ENCODE measurements at places on chromosomes 3 and 15.

- no peak for DNase-seq
Observed at GRCh38 chr3:12445523-12446240, 38.6 kb upstream of the TSEN2 start.

- no peak for DNase-seq
Observed at GRCh38 chr3:24302396-24302795, 192.3 kb downstream of the THRB start.

- DNase-seq, result no peak
Observed at GRCh38 chr3:30760040-30760695, 134.3 kb downstream of the GADL1 start.

DNA sequence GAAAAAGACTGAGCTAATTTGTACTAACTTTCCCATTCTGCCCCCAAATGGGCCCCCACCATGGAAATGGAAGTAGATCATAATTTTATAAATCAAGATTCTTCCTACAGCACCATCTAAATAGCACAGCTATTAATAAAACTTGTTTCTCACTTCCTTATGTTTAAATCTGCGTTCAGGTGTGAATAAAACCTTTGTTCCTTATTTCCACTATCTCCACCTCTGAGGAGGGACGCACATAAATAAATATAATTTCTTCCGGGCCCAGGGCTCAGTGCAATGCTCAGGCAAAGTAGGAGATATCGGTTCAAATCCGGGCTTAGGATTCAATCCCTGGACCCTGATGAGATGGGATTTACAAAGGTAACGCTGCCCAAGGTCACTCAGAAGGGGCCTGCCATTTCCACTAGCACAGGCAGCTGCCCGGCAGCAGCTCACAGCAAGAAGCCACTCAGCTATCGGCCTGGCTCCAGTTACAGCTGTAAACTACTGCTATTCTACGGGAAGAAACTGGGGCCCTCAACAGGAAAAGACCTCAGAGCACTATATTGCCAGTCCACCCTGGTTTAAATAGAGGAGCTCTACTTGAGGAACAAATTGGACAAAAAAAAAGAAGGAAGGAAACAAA lies 52.5 kb downstream of the FOXP1 start:
- DNase-seq, result no peak

GRCh38 chr3:156187146-156187769 lies 66.9 kb downstream of the KCNAB1 start:
- no peak for DNase-seq

GRCh38 chr3:74613521-74614106 lies 845 bp downstream of the CNTN3 start:
- DNase-seq, result no peak

DNA sequence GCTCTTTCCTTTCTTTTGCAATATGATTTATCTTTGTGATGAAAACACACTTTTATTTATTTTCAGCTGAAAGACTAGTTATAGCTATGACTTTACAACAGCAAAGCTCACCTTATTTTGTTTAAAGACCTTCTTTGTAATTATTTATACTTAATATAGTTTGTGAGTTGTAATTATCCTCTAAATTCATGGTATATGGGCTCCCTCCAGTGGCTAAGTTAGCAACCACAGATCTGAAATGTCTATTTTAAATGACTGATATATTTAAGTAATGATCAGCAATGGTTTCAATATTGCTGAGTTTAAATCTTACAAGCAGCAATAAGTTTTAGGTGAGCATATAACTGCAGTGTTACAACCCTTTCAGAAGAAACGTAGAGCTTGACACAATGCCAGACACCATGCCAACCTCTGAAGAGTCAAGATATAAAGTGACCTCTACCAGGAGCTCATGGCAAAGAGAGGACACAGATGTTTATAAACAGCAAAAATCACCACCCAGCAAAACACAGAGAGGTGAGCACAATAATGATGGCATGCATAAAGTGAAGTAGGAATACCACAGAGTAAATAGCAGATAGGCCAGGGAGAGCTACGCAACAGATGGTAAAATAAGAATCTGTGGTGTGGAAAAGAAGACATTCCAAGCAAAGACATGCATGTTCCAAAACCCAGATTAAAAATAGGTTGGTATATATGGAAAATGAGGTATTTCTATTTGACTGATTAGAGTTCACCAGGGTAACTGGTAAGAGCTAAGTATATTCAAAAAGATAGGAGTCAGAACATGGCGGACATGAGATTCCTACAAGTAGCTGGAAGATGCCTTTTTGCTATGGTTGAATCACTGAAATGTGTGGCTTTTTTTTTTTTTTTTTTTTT lies 143.7 kb upstream of the ZNF385D start:
- no peak for DNase-seq

GRCh38 chr3:123298903-123299302 lies 97.2 kb downstream of the SEC22A start:
- no peak for DNase-seq

GRCh38 chr3:52004906-52005395 lies 9.3 kb upstream of the RPL29 start:
- DNase-seq, result no peak

DNA sequence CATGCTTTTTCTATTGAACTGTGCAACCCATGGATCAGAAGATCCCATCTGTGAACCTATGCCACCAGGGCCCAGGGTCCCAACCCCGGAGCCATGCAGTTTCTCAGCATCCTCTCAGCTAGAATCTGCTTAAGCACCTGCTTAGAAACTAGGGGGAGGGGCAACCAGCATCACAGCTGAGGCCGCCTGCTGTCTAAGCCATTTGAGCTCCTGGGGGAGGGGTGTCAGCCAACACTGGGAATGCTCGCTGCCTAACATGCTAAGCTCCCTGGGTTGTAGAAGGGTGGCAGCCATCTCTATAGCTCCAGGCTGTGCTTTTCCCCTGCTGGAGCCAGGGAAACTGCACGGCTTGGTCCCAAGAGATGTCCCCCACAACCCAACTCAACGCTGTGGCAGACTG lies 322.8 kb downstream of the EDEM1 start:
- no peak for DNase-seq

- no peak for DNase-seq
Observed at GRCh38 chr3:55576621-55577388, 89.7 kb upstream of the WNT5A start.

DNA sequence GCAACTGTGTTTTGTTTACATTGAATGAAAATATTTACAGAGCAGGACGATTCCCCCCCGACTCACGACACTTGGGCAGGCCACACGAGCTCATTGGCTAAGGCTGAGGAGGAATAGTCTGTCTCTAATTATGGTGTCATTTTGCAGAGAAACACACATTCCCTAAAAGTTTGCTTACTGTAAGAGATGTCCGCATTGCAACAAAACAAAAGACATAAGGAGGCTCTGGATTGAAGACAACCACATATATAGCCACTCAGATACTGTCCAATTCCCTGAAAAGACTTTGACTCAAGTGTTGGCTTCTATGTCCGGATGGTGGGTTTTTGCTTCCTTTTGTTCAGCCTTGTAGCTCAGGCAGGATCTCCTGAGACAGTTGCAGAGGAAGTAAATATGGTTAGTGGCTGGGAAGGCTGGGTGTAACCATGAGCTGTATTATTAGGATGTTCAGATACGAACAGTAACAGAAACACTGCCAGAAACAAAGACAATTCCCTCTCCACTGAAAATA lies 170.4 kb downstream of the KLHL25 start:
- DNase-seq, result no peak

- no peak for DNase-seq
Observed at GRCh38 chr3:115862099-115862498, 238.8 kb downstream of the GAP43 start.

DNA sequence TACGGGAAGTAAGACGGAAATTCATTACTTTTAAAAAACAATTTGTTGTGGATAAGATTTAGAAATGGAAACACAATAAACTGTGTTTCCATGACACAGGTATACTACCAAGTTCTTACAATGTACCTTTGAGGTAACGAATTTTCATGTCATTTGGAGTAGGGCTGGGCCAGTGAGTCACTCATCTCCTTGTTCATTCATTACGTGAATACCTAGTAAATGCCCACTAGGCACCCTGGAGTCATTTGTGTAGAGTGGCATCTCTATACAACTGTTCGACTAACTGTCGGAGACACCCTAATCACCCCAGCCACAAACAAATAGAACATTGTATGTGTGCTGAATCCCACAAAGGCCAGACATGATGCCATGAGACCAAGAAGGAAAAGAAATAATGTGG lies 94.8 kb downstream of the IGF1R start:
- DNase-seq, result no peak

GRCh38 chr3:97647441-97647982 lies 117.0 kb upstream of the ARL6 start:
- DNase-seq, result no peak

GRCh38 chr3:53863145-53863544 lies 16.8 kb downstream of the IL17RB start:
- no peak for DNase-seq

GRCh38 chr3:46127503-46127902 lies 80.6 kb downstream of the CCR1 start:
- no peak for DNase-seq

DNA sequence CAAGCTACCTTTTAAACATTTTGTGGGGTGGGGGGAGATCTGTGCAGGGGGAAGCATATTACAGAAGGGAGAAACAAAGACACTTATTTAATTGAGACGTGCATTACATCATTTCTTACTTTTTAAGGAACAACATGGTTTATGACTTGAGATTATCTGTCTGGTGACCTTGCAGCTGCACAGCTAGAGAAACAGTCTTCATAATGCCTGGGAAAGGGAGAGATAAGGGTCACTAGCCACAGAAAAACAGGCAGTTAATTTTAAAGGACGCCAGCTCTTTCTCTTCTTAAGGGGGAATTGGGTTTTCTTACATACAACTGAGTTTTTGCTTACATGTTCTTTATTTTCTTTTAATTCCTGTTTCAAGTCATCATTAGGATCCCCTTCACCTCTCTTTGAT lies 147.9 kb downstream of the SST start:
- no peak for DNase-seq

DNA sequence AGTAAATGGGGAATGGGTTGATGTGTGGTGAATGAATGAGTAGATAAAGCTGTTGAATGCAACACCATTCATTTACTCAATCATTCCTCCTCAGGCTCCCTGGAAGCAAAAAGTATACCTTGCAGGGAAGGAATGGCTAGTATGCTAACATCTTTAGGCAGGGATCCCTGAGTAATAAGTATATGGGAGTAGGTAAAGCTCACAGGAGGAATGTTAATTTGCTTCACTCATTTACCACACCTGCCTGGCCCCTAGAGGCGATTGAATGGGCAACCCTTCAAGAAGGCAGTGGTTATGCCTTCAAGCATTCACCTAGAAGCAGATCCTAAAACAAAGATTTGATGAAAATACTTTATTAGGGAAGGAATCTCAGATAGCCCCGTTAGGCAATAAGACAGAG lies 208.7 kb upstream of the GADL1 start:
- no peak for DNase-seq

- DNase-seq, result no peak
Observed at GRCh38 chr3:55380561-55380960, 106.5 kb downstream of the WNT5A start.

GRCh38 chr15:50377867-50378751 lies 23.1 kb upstream of the GABPB1 start:
- no peak for DNase-seq
